ENCODE measurements at places on chromosomes 16 and 17. TPM values are rescaled to one million over a fixed set of nuclear protein-coding genes. Genes with fewer than 3 reads are reported as not detected.

GRCh38 chr17:61134551-61135235 is 264.9 kb upstream of the TBX2 start:
- DNase-seq, result no peak

GRCh38 chr16:4325253-4325758 is 9.4 kb downstream of the GLIS2 start:
- peak; percentile 12 for DNase-seq

DNA sequence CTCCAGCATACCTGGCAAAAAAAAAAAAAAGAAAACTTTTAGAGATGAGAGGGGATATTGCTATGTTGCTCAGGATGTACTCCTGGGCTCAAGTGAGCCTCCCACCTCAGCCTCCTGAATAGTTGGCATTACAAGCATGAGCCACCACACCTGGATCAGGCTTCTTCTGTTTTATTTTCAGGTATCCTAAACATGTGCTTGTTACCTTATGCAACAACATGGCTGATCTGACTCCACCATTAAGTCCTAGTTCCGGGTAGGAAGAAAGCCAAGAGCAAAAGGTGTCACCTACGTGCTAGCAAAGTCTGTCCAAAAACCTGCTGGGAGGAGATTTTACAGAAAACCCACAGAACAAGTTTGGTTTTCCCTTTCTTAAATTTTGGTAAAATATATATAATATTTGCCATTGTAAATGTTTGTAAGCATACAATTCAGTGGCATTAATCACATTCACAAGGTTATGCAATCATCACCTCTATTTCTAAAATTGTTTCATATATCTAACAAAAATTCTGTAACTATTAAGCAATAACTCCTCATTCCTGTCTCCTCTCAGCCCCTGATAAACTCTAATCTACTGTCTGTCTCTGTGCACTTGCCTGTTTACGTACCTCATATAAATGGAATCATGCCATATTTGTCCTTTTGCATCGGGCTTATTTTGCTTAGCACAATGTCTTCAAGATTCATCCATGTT is 9.1 kb upstream of the CACNG3 start:
- DNase-seq, result no peak

DNA sequence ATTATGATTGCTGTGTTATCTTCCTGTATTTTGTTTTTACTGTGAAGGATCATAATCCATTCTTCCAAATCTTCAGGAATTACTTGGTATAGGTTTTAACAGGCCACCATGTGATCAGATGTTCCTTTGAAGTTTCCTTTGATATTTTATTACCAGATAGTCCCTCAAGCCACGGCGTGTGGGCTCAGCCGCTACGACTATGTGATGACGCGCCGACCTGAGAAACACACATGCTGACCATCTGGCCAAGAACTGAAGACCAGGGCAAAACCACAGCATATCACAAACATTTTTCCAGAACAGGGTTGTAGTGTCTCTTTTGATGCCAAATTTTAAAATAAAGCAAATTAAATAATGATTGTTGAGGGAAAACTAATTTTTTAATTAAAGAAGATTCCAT is 47.3 kb downstream of the ZCCHC14 start:
- no peak for DNase-seq

GRCh38 chr16:50562657-50563056 is 14.5 kb downstream of the NKD1 start:
- no peak for DNase-seq

Gene PDIA2
- total RNA-seq, result 32.3 TPM

Gene FBXO31
- 20.9 TPM for total RNA-seq

Gene LGALS9C
- total RNA-seq, result not detected

Gene ITGA2B
- total RNA-seq, result 2.4 TPM

DNA sequence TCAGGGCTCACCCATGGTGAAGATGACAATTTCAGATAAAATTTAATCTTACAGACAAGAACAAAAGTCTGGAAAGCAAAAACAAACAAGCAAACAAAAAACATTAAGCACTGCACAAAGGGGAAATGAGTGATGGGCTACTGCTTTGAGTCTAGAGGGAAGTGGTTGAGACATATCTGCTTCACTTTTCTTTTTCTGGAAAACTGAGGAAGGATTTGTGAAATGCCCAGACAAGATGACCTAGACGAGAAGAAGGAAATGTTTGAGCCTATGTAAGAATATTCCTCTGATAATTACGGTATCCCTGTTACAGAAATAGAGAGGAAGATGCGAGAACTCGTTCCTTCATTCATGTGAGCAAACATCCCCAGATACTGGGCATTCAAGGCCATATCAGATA is 11.5 kb upstream of the HYDIN start:
- DNase-seq, result no peak

DNA sequence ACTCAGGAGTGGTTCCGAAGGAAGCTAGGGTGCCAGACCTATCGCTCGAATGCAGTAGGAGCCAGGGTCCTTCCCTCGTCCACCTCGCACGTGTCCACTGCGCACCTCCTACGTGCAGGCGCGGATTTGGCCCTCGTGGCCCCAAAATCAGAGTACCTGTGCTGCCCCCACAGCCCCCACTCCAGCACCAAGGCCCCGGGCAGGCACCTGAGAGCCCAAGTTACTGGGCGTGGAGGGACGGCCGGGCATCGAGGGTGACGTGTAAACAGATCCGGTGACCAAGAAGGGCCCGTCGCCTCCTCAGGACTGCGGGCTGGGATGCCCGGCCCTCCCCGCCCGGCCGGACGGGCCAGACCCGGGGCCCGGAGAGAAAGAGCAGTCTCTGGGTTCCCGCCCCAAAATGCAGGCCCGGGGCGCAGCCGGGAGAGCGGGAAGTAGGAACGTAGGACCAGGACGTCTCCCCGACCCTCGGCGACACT is 492 bp downstream of the SLC25A39 start:
- no peak for DNase-seq

Gene TAC4
- total RNA-seq, result not detected

DNA sequence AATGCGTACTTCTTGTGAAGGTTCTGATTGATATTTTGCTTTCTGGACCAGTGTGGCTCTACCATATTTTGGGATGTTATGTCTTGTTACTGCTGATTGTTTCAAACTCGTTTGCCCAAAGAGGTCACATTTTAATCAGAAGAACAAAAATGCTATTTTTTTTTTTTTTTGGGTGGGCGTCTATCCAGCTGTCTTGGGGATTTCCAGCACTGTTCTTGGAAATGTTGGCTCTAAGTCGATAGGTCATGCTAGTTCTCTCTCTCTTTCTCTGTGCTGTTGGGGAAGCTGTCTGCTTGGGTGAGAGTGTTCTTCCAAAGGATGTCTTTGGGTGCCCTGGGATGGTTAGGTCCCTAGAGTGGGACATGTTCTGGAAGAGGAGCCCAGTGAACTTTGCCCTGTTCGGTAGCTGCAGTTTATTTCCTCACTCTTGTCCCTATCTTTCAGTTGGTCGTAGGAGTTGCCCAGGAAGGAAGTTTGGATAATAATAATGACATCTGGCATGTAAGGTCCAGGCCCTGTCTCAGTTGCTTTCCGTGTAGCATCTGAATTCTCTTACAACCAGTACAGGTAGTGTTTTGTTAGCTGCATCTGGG is 2.9 kb downstream of the IRF8 start:
- DNase-seq, result no peak

DNA sequence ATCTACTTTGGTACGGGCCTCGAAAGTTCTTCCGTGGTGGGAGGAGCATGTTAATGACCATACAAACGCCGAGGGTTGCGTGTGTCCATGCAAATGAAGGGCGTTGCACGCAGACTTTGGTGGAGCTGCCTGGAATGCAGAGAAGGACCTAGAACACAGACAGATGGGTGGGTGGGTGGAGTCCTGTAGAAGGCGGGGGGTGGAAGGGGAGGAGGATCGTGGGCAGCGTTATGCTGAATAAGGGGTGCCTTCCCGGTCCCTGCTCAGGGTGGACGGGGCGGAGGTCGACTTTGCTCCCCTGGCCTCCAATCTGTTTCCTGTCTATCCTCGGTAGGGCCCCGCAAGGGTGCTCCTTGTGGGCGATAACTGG is 795 bp upstream of the PAQR4 start:
- DNase-seq, result peak; percentile 35

DNA sequence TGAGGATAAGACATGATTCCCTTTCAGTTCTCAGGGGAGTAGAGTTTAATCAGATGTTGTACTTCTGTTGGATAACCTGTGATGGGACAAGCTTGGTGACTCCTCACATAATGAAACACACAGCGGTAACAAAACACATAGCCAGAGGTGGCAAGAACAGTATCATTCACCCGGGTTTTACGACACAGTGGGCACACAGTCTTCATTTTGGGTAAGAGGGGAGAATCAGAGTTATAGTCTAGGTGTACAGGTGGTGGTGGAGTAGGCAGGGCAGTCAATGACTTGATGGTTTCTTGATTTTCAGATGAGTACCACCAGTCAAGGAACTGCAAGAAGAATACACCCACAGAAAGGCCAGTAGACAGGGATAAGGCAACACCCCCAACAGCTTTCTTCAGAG is 2.6 kb downstream of the PEX12 start:
- no peak for DNase-seq

DNA sequence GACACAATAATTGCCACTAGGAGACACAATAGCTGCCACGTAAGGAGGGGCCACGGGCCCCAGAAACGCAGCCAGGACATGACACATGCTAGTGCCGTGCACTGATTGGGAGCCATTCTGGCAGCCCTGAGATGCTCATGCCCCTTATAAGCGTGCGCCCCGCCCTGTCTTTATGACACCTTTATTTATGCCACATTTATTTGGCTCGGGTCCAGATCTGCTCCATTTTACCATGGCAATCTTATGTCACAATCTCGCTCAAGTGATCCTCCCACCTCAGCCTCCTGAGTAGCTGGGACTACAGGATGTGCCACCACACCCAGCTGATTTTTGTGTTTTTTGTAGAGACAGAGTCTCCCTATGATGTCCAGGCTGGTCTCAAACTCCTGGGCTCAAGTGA is 43.8 kb upstream of the NF1 start:
- DNase-seq, result no peak

- no peak for DNase-seq
Observed at GRCh38 chr17:30805944-30806456, 18.5 kb downstream of the CRLF3 start.

- no peak for DNase-seq
Observed at GRCh38 chr16:3377917-3378316, 22.2 kb downstream of the OR2C1 start.

DNA sequence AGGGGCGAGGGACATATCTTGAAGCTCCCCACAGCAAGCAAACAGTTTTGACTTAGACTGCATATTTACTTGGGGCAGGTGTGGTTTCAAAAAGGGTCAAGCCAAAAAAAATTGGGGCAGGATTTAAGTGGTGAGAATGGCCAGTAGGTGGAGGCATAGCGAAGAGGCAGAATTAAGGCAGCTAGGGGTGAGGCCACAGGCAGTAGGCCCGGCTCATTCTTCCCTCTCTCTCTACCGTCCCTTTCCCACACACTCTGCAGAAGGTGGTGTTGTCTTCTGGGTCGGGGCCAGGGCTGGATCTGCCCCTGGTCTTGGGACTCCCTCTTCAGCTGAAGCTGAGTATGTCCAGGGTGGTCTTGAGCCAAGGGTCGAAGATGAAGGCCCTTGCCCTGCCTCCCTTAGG is 2.6 kb downstream of the SHBG start:
- peak; percentile 67 for DNase-seq

DNA sequence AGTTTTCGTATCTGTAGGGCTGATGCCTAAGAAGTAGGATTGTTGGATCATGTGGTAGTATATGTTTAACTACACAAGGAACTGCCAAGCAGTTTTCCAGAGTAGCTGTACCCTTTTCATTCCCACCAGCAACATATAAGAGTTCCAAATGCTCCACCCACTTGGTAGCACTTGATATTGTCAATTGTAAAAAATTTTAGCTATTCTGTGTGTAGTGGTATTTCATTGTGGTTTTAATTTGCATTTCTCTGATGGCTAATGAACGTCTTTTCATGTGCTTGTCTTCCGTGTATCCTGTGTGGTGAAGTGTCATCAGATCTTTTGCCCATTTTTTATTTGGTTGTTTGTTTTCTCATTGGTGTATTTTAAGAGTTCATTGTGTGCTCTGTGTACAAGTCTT is 69.7 kb downstream of the TANC2 start:
- no peak for DNase-seq

Gene TEKT1
- not detected for total RNA-seq

Gene STX1B
- total RNA-seq, result 0.55 TPM

Gene ENDOV
- 122 TPM for total RNA-seq

DNA sequence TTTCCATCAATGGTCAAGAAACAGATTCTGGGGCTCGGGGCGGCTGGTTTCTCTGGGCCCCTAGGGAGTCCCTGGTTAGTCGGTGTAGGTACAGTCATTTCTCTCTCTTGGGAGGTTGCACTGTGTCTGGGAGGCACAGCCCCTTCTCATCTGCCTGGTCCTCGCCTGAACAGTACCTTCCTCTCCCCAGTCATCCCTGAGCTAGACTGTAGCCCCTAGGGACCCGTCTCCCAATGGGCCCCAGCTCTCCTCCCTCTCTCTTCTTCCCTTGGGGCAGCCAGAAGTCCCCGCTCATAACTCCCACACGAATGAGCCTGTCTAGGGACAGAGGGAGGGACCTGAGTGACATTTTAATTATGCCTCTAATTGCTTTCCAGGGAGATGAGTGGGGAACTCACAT is 20.2 kb upstream of the CPSF4L start:
- no peak for DNase-seq

DNA sequence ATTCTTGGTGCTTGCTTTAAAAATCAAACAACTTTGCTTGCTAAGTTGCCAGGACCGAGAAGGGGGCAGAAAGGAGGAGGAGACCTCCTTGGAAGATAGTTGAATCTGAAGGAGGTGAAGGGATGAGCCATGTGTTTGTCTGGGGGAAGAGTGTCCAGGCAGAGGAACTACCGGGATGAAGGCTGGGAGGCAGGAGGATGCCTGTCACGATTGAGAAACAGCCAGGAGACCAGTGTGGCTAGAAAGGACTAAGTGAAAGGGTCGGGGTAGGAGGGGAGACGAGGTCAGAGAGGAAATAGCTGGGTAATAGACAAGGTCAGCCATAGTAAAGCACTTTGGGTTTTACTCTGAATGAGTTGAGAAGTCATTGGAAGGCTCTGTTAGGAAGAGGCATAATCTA is 38.9 kb upstream of the CSNK2A2 start:
- DNase-seq, result no peak

- no peak for DNase-seq
Observed at GRCh38 chr17:40545660-40546059, 19.6 kb downstream of the CCR7 start.
